ENCODE measurements at places on chromosomes 1 and 21.

- H3K27me3 ChIP-seq = no peaks in the 10 kb centered on the region
- no peaks in the 10 kb centered on the region for H3K36me3 ChIP-seq
- H3K4me3 ChIP-seq = no peak overlapping the region
- H3K4me1 ChIP-seq = no peaks in the 10 kb centered on the region
- no peak for DNase-seq
- H3K27ac ChIP-seq = no peak overlapping the region
Measured at GRCh38 chr1:43786960-43787359, 79.6 kb downstream of the ST3GAL3 start.

DNA sequence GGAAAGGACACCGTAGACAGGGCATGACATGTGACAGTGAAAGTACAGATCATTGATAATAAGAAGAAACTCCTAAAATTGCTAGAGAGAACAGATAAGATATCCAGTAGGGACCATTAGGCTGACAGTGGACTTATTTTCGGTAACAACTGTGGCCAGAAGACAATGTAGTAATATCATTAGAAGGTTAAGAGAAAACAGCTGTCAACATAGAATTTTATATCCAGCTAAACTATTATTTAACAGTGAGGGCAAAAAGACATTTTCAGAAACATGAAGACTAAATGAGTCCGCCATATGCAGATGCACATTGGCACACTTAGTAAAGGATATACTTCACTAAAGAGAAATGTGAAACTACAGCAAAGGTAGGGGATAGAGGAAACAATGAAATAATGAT is 95.4 kb upstream of the GUCA2B start:
- no peak for DNase-seq
- H3K36me3 ChIP-seq = no peaks in the 10 kb centered on the region
- no peaks in the 10 kb centered on the region for H3K4me1 ChIP-seq
- H3K4me3 ChIP-seq = no peak overlapping the region
- peaks cover 5% of the 10 kb centered on the region for H3K27me3 ChIP-seq

GRCh38 chr1:208437401-208437800 is 193.2 kb upstream of the PLXNA2 start:
- DNase-seq = no peak
- no peaks in the 10 kb centered on the region for H3K36me3 ChIP-seq

- peaks cover 1% of the 10 kb centered on the region for H3K36me3 ChIP-seq
- DNase-seq = no peak
- H3K4me1 ChIP-seq = no peaks in the 10 kb centered on the region
- no peak overlapping the region for H3K4me3 ChIP-seq
Measured at GRCh38 chr21:46215436-46216131, 13.0 kb downstream of the LSS start.

GRCh38 chr1:225883616-225884265 is 1.6 kb upstream of the TMEM63A start:
- no peaks in the 10 kb centered on the region for H3K36me3 ChIP-seq
- DNase-seq = no peak
- H3K27ac ChIP-seq = no peak overlapping the region
- H3K27me3 ChIP-seq = no peaks in the 10 kb centered on the region
- peaks cover 46% of the 10 kb centered on the region for H3K4me1 ChIP-seq

GRCh38 chr1:40691538-40692428 is at the start of gene NFYC:
TSS of gene NFYC (plus strand) at chr1:40691704. CDS start at chr1:40738844, 47,140 bp downstream.
- H3K4me3 ChIP-seq = peak within 1 kb of the TSS; percentile 98
- no peaks in the 10 kb centered on the region for H3K27me3 ChIP-seq
- peaks cover 20% of the 10 kb centered on the region for H3K4me1 ChIP-seq
- no peaks in the 10 kb centered on the region for H3K36me3 ChIP-seq

GRCh38 chr1:207414606-207415108 is 39.5 kb upstream of the CR2 start:
- H3K27ac ChIP-seq = peak overlapping the region; percentile 27
- H3K36me3 ChIP-seq = no peaks in the 10 kb centered on the region
- peaks cover 2% of the 10 kb centered on the region for H3K27me3 ChIP-seq
- H3K4me1 ChIP-seq = peaks cover 9% of the 10 kb centered on the region
- H3K4me3 ChIP-seq = no peak overlapping the region
